ENCODE measurements at places on chromosomes 5 and 9.

DNA sequence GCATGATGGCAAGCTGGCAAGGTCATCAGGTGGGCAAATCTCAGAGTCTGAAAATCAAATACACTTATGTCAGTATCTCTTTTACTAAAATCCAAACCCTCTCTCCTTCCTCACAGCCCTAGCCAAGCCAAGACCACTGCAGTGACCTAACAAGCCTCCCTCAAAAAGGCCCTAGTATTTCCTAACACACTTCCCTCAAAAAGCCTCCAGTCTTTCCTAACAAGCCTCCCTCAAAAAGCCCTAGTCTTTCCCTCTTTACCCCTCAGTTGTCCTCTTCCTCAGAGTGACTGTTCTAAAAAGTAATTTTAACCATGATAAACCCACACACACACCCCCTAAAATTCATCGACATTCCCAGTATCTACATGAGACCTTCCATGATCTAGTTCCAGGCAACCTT, 140.0 kb downstream of the CDK5RAP2 start:
- no peak for DNase-seq

GRCh38 chr5:13580058-13580457, 364.4 kb downstream of the DNAH5 start:
- DNase-seq: no peak

DNA sequence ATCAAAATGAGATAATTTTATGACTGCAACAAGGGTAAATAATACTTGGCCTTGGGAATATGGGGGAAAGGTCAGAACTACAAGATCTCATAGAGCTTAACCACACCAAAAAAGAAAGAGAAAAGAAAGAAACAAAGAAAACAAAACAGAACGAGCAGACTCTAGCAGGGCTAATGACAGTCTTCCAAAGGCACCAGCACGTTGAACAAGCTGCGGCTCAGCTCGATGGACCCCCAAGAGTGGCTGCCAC, 689 bp downstream of the AK3 start:
- DNase-seq: no peak

DNA sequence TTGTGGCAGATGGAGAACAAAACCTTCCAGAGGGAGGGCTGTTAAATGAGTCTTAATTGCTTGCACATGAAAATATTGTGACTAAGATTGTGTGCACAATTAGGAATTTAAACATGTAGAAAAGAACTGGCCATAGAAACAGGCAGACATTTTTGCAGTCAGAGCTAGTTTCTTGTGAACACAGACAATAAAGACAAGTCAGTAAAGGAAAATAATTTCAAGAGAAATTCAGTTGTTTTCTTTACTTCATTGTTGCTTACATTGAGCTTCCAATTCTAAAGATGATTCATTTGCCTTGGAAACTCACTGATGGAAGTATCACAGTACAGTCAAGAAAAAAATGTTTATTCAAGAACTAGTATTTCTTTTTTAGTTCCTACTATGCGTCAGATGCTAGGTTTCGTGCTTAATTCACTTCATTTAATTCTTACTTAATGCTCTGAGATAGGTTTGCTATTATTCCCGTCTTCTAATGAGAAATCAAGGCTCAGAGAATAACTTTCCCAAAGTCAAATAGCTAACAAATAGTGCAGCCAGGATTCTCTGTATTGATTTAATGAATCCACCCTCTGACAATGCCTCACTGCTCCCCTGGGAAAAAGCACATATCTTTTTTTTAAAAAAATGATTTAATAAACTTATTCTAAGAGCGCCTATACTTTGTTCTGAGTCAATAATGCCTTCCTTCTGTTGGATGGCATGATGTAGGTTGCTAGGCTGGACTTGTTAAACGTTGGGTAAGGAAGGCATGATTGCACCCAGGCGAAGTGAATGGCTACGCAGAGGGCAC, 581.4 kb downstream of the RAB3C start:
- no peak for DNase-seq

- DNase-seq: no peak
Observed at GRCh38 chr5:76930083-76930482, 22.8 kb upstream of the CRHBP start.

GRCh38 chr5:96904054-96904931, 28.0 kb downstream of the ERAP2 start:
- no peak for DNase-seq
